Cortex of kidney (tissue), 1 donor: ENCODE measurements at places on chromosomes 13 and 19.

DNA sequence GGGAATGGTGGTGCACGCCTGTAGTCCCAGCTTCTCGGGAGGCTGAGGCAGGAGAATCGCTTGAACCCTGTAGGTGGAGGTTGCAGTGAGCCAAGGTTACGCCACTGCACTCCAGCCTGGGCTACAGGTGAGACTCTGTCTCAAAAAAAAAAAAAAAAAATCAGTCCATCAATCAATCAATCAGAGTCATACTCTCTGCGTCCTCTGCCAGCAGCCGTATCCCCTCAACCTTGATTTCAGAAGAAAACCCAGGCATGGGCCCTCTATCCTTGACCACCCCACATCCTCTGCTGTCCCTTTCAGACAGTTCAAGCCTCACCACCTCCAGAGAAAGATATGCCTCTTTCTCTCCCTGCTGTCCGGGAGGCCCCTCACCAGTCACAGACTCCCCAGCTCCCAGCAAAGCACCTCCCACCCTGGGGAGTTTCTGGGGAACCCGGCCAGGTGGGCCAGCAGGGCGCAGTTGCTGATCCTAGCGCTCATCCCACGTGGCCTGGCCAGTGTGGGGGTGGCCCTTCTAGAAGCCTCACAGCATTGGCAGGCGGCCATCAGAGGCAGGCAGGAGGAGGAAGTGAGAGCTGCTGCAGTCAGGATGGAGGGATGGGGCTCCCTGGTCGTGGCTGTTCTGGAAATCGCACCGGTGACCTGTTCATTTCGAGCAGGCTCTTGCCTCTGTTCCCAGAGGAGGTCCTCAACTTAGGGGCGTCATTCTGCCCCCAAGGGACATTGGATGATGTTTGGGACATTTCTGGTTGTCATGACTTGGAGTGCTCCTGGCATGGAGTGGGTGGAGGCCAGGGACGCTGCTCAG lies 10.2 kb upstream of the JSRP1 start:
- DNase-seq: no peak

GRCh38 chr13:43879755-43880181 lies at the start of gene LACC1:
Gene LACC1, plus strand, starts transcription at chr13:43879904. Its CDS starts 1,082 bp downstream, at chr13:43880986.
- no peak for DNase-seq

DNA sequence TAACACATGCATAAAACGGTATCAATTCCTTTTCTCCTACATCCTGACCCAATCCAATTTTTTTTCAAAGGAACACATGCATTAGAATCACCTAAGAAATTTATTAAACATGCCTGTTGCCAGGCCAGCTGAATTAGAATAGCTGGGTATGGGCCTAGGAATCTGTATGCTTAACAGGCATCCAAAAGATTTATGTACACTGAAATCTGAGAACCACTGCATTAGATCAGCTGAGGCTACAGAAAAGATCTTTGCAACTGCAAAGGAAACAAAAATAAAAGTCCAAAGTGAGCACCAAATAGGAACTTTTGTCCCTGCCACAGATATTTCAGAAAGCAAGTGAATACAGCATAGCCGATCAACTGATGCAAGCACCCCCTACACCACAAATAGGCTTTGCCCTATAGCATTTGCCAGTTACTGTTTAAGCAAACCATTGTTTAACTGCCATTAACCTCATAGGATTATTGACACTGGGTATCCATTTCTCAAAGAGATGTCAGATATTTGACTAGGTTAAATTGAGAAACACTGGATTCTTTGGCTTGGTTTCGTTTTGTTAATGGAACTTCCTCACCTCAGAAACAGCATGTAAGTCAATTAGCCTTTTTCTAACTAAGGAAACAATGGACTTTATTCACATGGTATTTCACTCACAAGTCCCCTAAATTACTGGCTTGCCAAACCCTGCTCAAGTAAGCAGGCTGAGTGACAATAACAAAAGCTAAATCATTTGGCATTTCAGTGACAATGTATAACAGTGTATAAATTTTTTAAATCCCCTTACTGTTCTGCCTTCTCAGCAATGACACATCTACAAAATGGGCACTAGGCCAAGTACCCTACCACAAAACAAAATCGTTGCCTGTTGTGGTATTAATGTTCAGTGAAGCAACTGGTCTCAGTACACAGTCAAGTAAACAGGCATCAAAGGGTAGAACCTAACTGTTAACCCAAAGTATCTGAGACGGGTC lies 67.8 kb downstream of the SUCLA2 start:
- DNase-seq: no peak

DNA sequence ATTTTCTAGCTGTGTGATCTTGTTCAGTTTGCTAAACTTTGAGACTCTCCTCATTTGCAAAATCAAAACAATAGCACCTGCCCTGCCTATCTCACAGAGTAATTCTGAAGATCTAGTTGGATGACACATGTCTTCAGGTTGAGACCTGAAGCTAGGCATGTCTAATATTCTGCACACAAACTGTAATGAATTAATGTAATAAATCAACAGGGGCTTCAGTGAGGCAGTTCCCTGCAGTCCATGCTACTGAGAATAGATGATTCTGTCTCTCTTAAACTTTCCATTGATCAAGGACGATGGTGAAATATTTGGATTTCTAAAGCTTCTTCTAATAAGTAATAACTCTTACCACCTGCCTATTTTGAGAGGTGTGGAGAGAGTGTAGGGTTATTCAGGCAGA lies 268.1 kb upstream of the TMTC4 start:
- DNase-seq: no peak

DNA sequence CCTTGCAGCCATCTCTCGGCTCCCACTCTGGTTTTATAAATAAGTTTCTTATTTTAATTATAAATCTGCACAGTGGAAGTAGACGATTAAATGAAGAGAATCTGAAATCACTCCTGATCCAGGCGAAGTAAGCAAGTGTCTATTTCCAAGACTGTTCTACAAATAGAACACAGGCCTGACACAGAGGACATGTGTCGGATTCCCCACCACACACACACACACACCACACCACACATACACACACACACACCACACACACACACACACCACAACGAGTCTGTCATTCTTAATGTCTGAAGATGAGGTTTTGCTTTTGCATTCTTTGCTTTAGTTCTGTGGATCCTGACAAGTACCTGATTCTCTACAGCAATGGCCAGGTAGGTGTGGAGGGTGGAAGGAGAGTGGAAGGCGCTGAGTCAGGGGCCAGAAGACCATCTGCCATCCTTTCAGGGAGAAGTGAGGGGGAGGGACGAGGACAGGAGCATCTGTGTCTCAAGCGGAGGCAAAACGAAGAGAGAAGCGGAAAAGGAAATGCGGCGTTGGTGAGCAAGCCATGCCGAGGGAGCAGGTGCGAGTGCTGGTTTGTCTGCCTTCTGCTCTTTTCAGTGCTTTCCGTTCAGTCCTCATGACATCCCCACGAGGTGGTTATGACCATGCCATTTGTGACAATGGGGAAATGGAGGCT lies 110.2 kb downstream of the TEX26 start:
- no peak for DNase-seq
